ENCODE measurements at places on chromosomes 11 and 22. TPM values are rescaled to one million over a fixed set of nuclear protein-coding genes. Genes with fewer than 3 reads are reported as not detected.
A peak's percentile ranks its signal among the peaks of the same experiment; 100 is the strongest.

DNA sequence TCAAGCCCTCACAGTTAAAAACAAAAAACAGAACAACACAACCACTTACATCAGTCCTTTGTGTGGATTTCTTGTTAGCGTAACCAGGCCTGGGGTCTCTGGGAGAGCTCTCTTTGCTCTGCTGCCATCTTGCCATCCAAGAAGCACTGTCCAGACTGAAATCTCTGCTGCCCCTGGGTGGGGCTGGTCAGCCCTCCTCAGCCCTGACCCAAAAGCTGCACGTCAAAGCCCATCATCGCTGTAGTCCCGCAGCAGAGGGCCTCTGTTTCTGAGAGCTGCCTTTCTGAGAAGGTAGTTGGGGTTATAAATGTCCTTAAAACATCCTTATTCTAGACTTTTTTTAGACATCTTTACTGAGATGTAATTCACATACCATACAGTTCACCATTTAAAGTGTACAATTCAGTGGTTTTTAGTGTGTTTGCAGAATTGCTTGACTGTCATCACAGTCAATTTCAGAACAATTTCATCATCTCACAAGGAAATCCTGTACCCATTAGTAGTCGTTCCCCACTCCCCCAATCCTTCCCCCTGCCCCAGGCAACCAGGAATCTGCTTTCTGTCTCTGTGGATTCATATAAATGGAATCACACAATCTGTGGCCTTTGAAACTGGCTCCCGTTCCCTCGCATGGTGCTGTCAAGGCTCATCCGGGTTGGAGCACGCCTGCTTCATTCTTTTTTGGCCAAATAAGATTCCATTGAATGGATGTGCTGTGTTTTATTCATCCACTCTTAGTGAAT lies 94.9 kb downstream of the TBC1D22A start:
- no peak for DNase-seq

Gene P2RY6
- 0.14 TPM for total RNA-seq

Gene HSCB
- total RNA-seq: 18.5 TPM

Gene CELSR1
- total RNA-seq: 20.9 TPM

DNA sequence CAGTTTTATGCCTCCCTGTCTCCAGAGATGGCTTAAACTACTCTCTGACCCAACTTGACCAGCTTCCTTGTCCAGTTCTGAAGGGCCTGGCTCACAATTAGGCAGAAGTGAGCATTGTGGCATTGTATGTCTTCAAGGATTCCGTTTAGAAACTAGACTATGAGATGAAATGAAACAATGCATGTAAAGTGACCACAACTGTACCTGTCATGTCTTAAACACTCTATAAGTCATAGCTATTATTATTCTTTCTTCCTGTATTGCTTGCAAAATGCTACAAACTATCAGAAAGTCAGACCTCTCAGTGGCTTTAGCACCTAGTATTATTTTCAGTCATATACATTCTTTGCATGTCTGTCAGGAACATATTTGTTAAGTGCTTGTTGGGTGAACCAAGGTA lies 127.9 kb upstream of the MTMR2 start:
- DNase-seq: no peak

DNA sequence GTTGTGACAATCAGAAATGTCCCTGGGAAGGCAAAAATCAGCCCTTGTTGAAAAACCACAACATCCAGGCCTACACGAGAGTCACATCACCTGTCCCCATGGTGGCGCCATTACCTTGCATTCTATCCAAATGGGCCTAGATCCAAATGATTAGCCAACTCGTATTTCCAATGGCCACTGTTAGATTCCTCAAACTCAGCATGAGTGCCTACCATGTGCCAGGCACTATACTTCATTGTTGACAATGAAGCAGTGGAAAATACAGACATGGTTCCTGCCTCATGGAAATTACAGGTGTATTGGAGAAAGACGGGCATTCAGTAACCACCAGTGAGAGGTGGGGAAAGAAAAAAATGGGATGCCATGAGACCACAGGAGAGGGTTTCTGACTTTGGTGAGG lies 29.8 kb upstream of the CREB3L1 start:
- DNase-seq: no peak

Gene OR8D4
- total RNA-seq: 0.58 TPM

- no peak for DNase-seq
Measured at GRCh38 chr11:124301548-124301947, 12.2 kb downstream of the OR8D1 start.

DNA sequence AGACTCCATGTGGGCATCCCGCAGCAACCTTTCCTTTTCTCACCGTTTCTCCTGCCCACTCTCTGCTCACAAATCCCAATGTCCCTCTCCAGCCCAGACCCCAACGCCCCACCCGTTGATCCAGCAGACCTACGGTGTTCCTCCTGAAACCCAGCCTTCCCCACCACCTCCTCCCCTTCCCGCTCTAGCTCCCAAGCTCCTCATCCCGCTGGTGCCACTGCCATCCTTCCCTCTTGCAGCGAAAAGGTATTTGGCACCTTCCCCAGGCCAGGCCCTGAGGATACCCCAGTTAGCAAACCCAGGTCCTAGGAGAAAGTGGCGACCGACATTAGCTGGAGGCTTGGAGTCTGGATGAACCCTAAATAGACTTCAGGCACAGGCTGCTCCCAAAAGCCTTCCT lies 84.0 kb upstream of the RTL6 start:
- no peak for DNase-seq

GRCh38 chr11:63920126-63920938 lies 3.4 kb upstream of the RCOR2 start:
- DNase-seq: no peak

DNA sequence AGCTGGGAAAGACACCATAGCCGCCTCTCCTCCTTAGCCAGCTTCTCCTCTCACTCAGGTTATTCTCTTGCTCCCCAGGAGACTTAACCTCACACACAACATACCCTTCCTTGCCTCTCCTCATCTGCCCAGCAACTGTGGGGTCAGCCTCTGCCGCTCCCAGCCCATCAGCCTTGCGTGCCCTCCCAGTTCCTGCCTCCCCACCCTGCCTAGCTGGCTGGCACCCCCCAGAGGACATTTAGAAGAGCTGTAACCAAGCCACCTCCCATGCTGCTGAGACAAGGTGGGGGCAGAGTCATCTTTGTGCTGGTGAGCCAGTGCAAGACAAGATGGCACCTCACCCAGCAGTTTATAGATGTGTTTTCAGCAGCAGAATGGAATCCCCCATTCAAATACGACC lies 38.2 kb downstream of the TOM1 start:
- DNase-seq: no peak

Gene CDPF1
- total RNA-seq: 10.0 TPM

Gene CD248
- total RNA-seq: 0.22 TPM

GRCh38 chr11:65588199-65589054 lies 7.2 kb downstream of the KCNK7 start:
- no peak for DNase-seq

DNA sequence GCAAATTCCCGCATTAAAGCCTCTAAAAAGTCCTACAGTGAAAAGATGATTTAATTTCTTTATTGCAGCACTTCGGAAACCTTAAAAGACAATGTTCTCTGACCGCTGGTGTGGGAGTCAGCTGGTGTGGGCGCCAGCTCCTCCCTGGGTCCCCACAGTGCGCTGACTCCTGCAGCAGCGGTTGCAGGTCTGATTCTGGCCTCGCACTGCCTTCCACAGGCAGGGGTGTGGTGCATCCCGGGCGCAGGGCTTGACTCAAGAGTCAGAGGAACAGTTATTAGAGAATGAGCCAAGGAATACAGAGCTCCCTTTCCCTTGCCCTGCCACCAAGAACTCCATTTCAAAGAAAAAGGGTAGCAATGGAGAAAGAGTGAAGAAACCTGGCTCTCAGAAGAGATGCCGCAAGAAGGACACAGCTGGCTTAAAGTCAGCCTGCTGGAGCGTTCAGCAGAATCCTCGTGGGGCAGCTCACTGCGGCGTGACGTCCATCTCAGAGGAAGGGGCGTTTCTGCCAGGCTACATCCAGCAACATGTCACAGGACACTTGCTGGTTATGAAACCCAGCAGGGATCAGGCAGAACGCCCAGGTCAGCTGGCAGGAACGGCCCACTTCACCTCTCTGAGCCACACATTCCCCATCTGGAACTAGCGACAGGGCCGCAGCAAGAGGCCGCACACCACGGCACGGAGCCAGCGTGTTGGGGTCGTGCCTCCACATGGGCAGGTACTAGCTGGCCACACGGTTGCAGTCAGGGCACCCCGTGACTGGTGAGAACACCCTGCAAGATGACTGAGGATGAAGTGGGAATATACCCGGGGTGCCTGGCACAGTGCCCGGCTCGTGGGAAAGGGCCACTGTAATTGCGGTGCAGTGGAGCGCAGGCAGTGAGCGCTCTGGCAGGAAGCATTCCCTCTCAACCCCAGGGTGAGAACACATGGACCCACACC lies 18.1 kb upstream of the EFCAB6 start:
- DNase-seq: no peak

- DNase-seq: no peak
Measured at GRCh38 chr22:35037089-35037488, 28.9 kb upstream of the ISX start.

- DNase-seq: peak; percentile 78
Measured at GRCh38 chr11:66418168-66418985, 2.5 kb upstream of the NPAS4 start.
